T follicular helper cell (primary cell): ENCODE measurements at places on chromosomes 2 and 18.

GRCh38 chr2:7972670-7973069 lies 709.2 kb upstream of the ID2 start:
- DNase-seq = no peak

- DNase-seq = no peak
Measured at GRCh38 chr2:240917684-240918257, 11.6 kb downstream of the CROCC2 start.

- no peak for DNase-seq
Measured at GRCh38 chr18:10329101-10329500, 125.3 kb upstream of the APCDD1 start.

- no peak for DNase-seq
Measured at GRCh38 chr2:132479155-132479554, 62.5 kb downstream of the GPR39 start.

GRCh38 chr2:207188626-207189419 lies 23.1 kb upstream of the KLF7 start:
- DNase-seq = no peak

DNA sequence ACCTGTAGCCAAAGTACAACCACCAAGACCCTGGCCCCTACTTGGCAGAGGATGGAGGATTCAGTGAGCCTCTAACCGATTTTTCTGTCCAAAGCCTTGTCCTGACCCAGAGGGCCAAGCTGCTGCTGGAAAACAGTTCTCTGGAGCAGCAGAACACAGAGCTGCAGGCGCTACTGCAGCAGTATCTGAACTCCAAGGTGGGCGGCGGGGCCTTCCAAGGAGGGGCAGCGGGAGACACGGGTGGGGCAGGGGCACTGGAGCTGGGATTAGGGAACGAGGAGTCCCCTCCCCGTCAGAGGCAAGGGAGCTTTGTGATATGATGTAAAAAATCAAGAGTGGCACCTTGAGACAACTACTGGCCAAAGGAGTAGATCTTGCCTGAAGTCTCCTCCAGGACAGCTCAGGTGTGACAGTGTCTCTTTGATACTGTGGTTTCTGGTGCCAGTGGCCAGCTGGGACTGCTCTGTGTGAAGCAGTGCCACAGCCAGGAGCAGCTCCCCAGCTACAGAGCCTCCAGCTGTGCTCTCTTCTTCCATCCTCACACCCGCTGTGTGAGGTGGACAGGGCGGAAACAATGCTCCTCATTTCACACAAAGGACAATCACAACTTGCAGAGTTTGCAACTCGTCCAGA lies 22.8 kb downstream of the OTOF start:
- no peak for DNase-seq

DNA sequence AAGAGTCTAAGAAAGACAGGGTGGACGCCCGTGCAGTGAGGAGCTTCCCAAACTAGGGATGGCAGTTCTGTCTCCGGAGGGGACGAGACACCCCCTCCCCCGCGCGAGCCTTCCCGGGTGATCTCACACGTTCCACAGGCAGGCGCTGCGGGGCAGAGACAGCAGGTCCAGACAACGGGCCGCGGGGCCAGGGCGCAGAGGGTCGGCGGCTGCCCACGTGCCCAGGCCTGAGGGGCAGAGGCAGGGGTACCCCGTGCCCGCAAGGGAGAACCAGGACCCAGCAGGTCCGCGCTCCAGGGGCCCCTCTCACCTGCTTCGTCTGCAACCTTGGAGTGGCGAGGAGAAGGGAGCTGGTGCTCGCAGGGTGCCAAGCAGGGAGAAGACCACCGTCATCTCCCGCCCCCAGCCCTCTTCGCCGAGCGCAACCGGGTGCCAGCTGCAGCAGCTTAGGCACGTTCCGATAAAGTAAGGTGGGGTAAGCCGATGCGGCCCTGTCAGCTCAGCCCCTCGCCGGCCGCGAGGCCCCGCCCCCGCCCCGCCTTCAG lies at the start of gene GPR155:
GPR155 (minus strand) TSS at position 467 of the 545 bp plus-strand sequence. CDS start 5,073 bp downstream, outside the sequence.
- DNase-seq = peak; percentile 32

- DNase-seq = no peak
Measured at GRCh38 chr2:136067459-136067858, 50.5 kb downstream of the CXCR4 start.

DNA sequence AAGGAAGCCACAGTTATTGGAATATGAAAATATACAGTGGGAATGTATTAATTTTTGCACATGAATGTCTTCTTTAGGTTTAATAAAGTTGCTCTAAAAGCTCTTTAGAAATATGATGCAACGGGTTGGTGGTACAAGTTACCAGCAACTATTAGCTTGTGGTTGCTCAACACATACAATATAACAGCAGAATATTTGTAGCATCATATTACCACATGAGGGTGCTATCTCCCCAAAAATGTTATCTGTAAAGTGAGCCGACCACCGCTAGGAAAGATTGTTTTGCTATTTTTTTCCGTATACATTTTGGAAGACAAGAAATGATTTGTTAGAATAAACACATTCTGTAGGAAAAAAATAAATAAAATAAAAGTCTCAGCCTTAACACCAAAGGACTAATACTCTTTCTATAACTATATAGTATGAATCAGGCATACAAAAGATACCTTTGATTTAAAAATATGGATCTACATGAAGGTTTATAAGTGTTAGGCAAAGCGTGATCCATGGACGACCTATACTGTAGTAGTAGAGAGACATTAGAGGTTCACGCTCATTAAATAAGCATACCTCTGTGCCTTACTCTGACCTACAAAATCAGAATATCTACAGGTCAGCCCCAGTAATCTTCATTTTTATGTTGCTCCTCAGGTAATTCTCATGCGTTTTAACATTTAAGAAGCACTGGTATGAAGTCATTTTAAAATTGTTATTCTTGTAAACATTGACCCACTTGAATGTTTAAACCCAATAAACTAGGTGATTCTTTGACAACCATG lies 1110.6 kb upstream of the ACVR2A start:
- DNase-seq = no peak

DNA sequence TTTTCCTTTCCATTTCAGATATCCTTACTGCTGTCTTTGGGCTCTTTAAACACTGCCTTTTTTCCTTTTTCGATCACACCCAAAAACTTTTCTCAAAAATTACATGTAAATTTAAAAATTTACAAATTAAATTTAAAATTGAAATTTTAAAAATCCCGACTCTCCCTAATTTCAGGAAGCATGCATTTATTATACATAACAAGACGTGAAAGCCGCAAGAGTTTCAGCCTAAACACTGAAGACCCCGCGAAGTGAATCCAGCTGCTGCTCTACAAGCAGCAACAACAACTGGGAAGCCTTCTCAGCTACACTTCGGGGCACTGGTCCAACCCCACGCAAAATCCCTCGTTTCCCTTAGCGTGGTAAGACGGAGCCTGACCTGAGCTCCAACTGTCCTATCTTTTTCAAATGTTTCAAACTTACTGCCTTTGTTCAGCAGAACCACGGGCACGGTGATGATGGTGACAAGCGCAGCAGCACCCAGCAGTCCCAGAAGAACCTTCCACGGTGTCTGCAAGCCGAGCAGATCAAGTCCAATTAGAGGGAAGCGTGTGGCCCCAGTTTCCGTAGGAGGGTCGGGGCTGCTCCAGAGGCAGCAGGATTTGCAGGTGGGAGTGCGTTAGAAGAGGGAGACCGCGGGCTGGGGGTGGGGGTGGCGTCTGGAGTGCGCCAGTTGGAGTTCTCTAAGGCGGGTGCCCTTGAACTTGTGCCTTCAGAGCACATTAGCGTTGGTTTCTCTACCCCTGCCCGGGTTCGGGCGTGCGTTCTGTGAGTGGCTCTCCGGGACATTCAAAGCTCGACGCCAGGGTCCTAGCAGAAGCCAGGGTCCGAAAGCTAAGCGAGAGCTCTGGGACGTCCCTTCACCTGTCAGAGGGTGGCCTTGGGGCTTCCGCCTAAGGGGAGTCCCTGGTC lies 783 bp downstream of the DPP4 start:
- peak; percentile 2 for DNase-seq

DNA sequence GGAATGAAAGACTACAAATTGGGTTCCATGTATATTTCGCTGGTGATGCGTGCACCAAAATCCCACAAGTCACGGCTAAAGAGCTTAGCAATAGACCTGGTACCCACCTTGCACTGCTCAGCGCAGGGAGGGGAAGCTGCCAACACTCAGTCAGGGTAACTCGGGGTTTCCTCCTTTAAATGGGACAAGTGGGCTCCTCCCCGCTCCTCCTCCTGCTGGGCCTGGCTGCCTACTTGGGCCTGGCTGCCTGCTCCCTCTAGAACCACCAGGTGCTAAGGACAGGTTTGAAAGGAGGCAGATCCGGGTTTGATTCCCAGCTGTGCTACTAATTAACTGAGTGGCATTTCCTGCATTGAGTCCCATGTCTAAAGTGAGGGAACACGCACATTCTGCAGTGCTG lies 23.4 kb downstream of the MYO7B start:
- no peak for DNase-seq

DNA sequence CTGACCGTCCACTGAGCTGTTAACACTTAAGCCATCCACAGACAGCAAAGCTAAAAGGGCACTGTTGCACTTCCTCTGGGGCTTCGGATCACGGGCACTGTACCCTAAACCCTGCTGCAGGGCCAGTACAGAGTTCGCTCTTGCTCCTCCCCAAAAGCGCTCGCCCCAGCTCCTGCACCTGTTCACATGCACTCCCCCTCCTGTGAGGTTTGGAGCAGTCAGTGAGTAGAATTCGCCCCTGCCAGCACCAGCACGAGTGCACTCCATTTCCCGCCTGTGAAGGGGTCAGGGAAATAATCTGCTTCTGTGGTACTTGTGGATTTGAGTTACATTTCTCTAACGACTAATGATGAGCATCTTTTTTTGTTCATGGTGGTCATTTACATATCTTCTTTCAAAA lies 158.8 kb downstream of the PTPRM start:
- DNase-seq = no peak

- DNase-seq = no peak
Measured at GRCh38 chr2:127597984-127598380, 48.0 kb upstream of the GPR17 start.

GRCh38 chr2:44167311-44167907 lies 1.3 kb upstream of the PPM1B start:
- no peak for DNase-seq

DNA sequence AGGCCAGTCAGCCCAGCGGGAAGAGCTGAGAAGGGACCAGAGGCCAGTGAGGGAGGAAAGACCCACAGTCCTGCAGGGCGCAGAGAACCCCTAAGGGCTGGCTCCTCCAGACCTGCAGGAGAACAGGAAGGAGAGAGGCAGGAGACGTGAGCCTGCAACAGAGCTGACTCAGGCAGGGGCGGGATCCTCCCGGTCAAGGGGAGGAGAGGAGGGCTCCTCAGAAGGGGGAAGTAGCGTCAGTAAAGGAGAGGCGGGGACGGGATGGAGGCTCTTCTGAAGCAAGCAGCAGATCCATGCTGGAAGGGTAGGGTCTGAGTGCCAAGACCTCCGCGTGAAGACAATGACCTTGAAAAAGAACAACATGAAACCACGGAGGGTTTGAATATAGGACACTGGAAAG lies 50.8 kb downstream of the TRABD2A start:
- no peak for DNase-seq

DNA sequence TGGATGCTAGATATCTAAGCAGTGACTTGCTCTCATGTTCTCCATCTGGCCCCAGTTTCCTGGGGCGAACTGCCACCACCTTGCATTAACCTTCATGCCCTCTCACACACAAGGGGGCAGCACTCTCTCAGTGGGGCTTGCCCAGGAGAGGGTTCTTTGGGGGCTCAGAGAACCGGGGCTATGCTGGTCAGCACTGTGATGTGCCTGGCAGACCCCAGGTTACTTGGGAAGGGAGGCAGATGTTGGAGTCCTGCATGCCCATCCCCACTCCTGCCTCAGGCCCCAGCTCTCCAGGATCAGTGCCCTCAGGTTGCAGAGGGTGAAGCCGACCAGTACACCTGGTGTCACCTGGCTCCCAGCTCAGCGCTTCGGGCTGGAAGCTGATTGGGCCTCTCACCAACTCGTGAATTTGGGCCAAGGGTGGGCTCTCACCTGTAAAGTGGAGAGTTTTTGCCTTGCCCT lies 396.2 kb upstream of the HS6ST1 start:
- no peak for DNase-seq
